GOT3 (cell line): ENCODE measurements at places on chromosomes 12 and 14.

DNA sequence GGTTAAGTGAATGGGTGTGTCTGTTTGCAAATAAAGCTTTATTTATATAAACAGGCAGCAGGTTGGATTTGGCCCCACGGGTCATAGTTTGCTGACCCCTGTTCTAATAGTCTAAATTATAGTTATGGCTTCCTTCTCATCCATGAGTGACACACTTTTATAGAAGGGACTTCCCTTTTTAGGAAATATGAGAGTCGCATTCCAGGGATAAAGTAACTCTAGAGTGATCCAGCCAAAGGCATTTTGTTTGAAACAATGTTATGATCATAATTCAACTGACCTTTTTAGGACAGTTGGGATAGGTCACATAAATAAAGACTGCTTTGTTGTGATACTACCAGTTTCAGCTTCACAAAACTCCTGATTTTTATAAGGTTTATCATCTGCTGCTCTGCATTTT, 87.9 kb downstream of the ALX1 start:
- DNase-seq = no peak

GRCh38 chr12:30269496-30269895, 426.2 kb downstream of the IPO8 start:
- no peak for DNase-seq

DNA sequence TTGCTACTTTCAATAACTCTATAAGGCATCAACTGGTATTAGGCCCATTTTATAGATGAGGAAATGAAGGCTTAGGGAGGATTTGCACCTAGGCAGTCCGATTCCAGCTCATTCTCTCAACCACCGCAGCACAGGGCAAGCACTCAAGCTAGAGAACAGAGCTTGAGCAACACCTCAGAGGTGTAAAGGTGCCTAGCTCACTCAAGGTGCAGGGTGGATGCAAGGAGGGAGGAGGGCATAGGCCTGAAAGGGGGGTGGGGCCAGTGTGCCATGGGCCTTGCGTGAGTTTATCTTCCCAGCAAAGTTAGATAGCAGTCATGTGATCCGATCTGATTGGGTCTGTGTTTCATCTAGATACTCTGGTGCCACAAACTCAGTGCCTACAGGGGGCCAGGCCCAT, 10.2 kb upstream of the EMP1 start:
- DNase-seq = no peak

GRCh38 chr12:87793131-87793530, 236.1 kb downstream of the C12orf50 start:
- no peak for DNase-seq

DNA sequence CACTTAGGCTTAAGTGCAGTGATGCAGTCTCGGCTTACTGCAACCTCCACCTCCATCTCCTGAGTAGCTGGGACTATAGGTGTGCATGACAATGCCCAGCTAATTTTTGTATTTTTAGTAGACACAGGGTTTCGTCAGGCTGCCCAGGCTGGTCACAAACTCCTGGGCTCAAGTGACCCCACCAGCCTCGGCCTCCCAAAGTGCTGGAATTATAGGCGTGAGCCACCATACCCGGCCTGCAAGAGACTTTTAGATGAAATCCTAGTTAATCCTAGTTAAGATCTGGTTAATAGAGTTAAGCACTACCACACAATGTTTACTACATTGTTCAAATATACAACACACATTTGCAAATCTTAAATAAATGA, 196.5 kb upstream of the AMIGO2 start:
- DNase-seq = no peak

- DNase-seq = no peak
Observed at GRCh38 chr14:56487090-56487667, 92.4 kb upstream of the TMEM260 start.

GRCh38 chr14:95305940-95306339, 13.8 kb downstream of the CLMN start:
- DNase-seq = no peak

GRCh38 chr12:38053655-38054464, 262.7 kb upstream of the ALG10B start:
- no peak for DNase-seq
